Right ventricle myocardium inferior (tissue), 1 donor: ENCODE measurements at places on chromosomes 2 and 18. TPM values are rescaled to one million over a fixed set of nuclear protein-coding genes. Genes with fewer than 3 reads are reported as not detected.
A peak's percentile ranks its signal among the peaks of the same experiment; 100 is the strongest.

DNA sequence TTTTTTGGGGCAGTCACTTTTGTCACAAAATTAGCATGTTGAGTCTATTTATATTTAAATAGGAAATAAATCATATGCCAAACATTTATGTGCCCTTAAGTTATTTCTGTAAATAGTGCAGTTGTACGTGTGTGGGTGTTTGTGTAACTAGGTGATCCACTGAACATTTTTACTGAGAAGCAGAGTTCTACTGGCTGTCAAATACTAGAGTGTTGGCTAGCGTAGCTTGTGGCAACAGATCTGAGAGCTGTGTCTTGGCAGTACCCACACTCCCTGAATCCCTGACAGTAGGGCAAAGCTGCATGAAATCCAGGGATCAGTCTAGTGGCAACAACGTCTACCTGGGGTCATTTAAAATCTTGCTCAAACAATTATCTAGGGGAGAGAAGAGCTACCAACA lies 273.1 kb upstream of the SLC8A1 start:
- no peak for DNase-seq

- DNase-seq = no peak
These were observed 106.2 kb downstream of the TANC1 start for GRCh38 chr2:159074605-159075004.

DNA sequence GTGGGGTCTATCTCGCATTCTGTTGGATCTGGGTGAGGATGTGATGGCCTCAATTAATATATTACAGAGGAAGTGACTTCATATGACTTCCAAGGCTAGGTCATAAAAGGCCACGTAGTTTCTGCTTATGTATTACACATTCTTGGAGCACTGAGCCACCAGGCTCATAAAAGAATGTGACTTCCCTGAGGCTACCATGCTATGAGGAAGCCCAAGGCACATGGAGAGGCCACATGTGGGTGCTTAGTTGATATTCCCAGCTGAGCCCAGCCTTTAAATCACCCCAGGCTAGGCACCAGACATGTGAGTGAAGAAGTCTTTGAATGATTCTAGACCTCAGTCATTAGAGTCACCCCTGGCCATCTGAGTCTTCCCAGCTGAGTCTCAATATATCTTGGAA lies 13.3 kb upstream of the REEP1 start:
- DNase-seq = no peak

GRCh38 chr18:32373995-32374394 lies 96.7 kb downstream of the GAREM1 start:
- DNase-seq = no peak

- no peak for DNase-seq
These were observed 36.1 kb downstream of the HDLBP start for GRCh38 chr2:241279413-241279812.

DNA sequence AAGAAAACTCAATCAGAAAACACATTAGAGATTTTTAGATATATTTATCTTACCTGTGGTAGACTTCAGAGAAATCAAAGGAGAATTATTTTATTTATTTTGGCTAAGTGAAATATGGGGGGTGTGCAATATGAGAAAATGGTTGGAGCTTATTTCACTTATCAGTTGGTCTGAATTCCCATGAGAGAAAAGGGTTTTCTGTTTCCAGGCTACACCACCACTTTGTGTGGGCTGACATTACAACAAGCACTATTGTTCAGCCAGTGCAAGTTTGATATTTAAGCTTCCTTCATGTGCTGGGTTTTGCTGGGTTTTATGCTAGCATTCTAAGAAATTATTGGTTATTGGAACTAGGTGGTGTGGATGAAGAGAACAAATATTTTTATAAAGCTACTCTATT lies 33.5 kb downstream of the RMND5A start:
- DNase-seq = no peak

- DNase-seq = no peak
These were observed 17.5 kb downstream of the ABCB11 start for GRCh38 chr2:169013628-169014026.

DNA sequence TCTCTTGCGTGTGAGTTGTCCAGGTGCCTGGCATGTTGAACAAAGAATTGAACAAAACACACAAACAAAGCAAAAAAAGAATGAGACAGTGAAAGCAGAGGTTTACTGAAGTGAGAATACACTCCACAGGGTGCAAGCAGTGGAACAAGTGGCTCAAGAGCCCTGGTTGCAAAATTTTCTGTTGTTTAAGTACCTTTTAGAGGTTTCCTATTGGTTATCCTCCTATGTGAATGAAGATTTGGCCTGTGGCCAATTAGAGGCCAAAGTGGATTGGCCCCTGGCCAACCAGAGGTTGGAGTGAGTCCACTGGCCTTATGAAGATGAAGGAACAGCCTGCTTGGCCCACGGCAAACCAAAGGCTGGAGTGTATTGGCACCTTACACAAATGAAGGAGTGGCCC lies 1188.5 kb upstream of the NRXN1 start:
- no peak for DNase-seq

GRCh38 chr2:96554293-96555145 lies 18.0 kb downstream of the ARID5A start:
- DNase-seq = peak; percentile 91

DNA sequence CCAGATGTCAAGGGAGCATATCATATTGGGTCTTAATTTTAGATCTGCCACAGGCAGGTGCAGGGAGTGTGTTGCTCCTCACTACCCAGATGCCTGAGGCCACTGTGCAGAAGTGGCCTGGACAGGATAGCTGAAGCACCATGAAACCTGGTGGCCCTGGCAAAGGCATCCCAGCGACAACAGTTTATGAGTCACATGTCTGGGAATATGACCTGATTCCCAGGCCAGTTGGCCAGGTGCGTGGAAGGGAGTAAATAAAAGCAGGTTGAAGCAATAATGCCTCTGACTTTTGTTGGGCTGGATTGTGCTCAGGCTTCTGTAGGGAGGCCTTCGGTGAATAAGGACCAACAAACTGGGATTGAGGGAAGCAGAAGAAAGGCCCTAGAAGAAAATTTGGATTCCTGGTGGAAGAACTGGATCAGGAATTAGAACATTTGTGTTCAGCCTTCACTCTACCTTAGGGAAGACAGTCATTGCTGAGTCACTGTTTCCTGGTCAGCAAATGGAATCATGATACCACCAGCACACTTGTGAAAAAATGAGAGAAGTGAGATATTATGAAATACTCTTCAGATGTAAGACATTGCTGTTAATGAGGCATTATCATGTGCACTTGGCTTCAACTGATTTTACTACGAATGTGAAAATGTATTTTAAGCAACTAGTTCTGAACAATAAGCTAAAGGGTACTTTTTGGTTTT lies 78.4 kb upstream of the ZNF516 start:
- DNase-seq = no peak

GRCh38 chr2:9110893-9111569 lies 95.6 kb upstream of the ASAP2 start:
- no peak for DNase-seq

- no peak for DNase-seq
These were observed 350.1 kb downstream of the CBLN2 start for GRCh38 chr18:72194072-72194471.

DNA sequence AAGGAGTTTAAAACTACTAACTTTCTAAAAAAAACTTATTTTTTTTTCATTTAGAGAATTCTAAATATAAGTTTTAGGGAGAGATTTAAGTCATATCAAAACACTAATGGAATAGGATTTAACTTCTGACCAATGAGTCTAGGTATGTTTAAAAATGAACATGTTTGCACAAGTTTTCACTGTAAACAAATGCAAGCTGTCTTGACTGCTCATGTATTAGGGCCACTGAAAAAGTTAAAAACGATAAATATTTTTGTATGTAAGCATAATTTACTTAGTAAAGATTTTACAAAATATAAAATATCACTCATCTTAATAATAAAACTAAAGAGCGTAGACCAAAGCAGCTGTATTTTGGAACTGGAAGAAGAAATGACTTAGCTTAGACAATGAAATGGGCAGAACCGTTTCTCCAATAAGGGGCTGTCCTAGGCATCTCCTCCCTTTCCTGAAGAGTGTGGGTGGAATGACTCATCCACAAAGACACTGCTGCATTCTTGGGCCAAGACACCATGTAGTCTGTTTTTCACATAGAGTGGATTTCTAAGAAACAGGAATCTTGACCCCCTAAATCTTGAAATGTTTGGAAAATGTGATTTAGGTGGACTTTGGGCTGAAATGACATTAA lies 118.8 kb downstream of the MEP1B start:
- no peak for DNase-seq

- DNase-seq = no peak
These were observed 9.5 kb downstream of the CAPN14 start for GRCh38 chr2:31207790-31208189.

DNA sequence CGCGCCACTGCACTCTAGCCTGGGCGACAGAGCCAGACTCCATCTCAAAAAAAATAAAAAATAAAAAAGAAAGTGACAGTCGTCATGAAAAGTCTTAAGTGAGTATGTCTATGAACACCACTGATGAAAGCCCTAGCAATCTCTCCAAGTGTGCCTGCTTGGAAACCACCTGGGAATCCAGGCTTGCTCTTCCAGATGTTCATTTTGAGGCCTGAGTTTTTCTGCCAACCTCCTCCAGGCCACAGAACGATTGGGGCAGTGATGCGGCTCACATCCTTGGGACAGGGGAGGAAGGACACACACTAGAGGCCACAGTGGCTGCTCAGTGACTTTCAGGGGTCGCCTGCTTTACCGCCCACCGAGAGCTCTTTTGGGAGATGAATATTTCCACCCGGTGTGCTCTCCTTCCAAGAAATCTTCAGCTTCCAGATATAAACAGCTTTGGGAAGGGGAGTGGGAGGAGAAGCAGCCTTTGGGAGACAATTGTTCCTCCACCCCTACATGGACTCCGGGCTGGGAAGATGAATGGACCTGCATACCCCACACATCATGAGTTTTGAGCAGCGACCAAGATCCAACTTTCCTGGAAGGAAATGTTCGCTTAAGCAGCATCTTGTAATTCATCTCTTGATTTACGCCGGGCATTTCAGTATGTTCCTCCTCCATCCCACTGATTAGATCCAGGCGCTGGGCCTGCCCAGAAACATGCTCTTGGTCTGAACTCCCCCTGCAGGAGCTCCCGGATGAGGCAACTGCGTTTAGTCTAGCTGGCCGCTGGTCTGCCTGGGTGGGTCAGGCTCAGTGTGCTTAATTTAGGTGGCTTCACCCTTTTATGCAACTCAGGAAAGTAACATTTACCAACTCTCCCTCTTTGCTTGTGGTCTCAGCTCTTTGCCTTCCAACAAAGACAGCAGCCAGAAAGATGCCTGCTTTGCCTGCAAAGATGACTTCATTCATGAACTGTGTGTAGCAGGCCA lies 6.2 kb upstream of the ARMC9 start:
- peak; percentile 84 for DNase-seq

GRCh38 chr2:155747531-155747930 lies 585.0 kb downstream of the NR4A2 start:
- DNase-seq = no peak

GRCh38 chr2:179240481-179241451 lies 23.9 kb downstream of the SESTD1 start:
- DNase-seq = no peak

DNA sequence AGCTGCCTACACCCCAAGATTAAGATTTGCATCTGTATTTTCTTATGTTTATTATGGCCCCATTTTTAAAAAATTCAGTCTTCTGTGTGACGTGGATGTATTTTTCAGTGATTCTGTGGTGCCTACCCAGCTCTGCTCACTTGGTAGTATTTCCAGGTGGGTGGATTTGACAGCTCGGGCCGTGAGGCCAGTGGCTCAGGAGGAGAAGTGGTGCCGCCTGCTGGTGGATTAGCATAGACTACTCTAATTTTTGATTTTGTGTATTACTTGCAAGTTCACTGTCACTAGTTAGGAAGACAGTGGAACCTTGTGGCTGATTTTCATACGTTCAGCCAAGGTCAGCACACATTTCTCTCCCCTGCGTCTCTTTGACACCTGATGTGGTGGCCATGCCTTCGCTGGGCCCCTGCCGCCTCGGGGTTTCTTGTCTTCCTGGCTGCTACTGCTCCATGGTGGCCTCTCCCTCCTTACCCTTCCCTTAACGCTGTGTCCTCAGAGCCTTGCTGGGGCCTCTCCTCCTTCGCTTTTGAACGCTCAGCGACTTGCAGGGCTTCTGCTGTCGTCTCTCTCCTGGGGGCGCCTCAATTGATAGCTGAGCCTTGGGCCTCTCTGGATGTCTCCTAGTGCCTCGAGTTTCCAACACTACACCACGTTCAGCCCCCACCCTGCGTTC lies 89.4 kb downstream of the DGKD start:
- DNase-seq = peak; percentile 86

DNA sequence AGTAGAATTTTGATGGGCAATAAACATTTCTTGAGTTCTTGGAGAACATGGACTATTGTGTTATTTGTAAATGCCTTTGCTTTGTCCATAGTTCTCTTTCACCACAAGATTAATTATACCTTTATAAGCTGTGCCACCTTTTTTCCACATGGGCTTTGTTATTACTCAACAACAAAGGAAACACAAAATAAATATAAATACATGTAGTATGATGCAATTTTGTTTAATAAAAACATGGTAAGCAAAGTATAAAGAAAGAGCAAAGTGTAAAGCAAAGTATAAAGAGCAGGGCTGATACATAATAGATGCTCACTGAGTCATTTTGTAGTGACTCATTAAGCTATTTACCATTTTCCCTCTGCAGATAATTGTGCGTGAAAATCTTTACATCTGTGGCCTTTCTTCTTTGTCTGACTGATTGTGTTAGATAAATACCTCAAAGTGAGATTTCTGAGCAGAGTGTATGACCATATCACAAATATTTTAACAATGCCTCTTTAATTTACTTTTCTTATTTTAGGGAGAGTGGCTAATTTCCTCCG lies 80.9 kb downstream of the CERS6 start:
- no peak for DNase-seq

DNA sequence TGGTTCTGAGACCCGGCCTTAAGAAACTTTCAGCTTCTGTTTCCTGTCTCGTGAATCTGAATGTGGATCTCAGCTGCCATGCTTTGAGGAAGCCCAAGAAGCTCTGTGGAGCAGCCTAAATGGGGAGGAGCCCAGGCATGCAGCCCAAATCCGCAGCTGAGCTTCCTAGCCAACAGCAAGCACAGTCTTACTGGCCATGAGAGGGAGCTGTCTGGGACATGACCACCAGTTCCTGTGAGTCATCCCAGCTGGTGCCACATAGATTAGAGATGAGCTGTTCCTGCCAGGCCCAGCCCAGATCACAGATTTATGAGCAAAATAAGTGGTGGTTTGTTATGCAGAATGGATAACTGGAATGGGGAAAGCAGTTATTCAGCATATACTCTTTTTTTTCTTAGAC lies 224.4 kb upstream of the APCDD1 start:
- DNase-seq = no peak

DNA sequence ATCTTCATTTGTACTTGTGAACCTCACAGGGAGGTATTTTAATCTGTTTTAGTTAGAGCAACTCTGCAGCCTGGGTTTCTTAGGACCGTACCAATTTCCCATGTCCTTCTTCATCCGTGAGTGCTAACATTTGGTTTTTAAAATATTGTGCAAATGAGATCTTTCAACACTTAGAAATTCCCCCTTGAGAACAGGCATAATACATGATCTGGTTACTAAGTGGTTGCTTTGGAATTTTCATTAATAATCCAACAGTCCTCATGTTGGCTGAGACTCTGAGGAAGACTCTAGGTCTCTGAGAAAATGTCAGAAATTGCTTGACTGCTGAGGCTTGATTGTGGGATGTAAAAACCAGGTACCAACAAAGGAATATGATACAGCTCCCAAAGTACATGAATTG lies 125.6 kb upstream of the CDCA7 start:
- DNase-seq = no peak

- no peak for DNase-seq
These were observed 228.2 kb downstream of the DOK6 start for GRCh38 chr18:69628774-69629359.

Gene SERPINB4
- total RNA-seq = not detected

Gene ADD2
- total RNA-seq = 2.3 TPM

Gene UGT1A5
- total RNA-seq = not detected

Gene LYG2
- not detected for total RNA-seq

Gene PER2
- total RNA-seq = 4.7 TPM
